KG1 (cell line): ENCODE measurements at places on chromosomes 16 and 17.

GRCh38 chr16:17334096-17334495 lies 136.7 kb downstream of the XYLT1 start:
- DNase-seq = no peak

DNA sequence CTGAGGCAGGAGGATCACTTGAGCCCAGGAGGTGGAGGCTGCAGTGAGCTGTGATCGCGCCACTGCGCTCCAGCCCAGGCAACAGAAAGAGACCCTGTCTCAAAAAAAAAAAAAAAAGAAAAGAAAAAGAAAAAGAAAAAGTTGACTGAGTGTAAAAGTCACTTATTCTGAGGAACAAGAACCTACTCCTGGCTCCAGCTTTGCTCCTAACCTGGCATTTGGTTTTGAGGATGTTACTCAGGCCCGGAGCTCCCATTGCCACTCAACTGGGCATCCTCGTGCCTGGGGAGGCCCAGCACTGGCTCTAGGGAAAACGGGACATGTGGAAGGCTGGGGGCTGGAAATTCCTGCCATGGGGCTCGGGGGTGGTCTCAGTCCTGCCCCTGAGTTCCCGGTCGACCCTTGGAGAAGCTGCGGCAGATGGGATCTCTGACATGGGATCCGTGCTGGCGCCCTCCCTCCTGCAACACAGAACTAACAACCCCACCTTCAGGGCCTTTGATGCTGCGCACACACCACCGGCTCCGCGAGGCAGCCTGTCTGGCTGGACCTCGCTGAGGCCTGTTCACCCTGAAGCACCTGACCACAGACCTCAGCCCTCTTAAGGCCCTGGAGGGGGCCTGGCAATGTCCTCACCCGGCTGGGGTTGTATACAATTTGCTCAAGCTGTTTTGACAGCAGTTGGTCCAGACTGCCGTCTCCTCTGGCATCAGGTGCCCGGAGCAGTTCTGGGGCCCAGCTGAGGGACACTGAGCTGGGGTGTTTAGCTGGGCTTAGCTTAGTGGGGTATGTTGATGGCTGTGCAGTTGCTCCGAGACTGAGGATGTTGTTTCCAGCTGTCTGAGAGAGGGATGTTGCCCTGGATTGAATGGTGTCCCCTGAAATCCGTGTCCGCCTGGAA lies 12.3 kb downstream of the CD7 start:
- no peak for DNase-seq

DNA sequence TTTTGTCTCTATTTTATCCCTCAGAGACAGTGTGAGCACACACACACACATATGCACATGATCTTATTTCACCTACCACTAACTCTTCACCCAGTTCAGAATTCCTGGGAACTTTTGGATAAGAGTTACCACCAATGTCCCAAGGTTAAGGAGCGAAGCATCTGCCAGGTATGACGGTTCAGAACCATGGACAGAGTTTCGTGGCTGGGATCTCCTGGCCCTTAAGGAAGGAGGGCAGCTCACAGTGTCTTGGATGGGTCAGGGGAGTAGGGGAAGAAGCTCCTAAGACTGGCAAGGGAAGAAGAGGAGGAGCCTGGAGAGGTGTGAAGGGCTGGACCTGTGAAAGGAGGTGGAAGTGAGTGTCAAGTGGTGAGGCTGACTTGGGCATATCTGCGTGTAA lies 23.0 kb upstream of the TMEM132E start:
- no peak for DNase-seq

GRCh38 chr17:77208217-77208808 lies 67.5 kb downstream of the SEC14L1 start:
- DNase-seq = no peak

DNA sequence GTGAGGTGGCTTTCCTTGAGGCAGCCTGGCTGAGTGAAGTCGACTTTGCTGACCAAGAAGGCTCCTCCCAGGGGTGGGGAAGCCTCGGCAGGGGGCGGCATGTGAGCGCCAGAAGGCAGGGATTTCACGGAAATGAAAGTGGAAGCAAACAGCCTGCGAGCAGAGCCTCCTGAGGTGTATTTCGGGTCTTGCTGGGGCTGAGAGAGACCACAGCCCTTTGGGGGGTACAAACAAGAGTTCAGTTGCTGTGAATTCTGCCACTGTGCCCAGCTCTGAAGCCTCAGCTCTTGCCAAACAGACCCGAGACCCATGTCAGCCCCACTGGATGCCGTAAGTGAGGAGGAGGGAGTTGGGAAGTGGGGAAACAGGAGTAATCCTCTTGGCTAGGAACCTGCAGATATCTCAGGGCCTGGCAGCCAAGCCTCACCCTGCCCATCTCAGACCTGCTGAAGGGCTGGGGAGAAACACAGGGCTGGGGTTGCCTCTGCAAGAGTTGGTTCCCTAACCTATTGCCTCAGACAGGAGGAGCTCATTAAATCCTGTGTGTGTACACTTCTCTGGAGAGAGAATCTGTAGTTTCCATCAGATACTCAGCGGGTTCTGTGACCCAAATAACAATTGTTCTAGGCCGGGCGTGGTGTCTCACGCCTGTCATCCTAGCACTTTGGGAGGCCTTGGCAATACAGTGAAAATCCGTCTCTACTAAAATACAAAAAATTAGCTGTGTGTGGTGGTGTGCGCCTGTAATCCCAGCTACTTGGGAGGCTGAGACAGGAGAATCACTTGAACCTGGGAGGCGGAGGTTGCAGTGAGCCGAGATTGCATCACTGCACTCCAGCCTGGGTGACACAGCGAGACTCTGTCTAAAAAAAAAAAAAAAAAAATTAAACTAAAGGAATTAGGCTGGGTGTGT lies at the start of gene IFI35:
TSS of gene IFI35 (plus strand) at position 146 of the 913 bp plus-strand sequence. CDS start at position 310, 164 bp downstream.
- peak; percentile 57 for DNase-seq

- DNase-seq = no peak
Observed at GRCh38 chr17:12459736-12460135, 206.0 kb upstream of the MYOCD start.

DNA sequence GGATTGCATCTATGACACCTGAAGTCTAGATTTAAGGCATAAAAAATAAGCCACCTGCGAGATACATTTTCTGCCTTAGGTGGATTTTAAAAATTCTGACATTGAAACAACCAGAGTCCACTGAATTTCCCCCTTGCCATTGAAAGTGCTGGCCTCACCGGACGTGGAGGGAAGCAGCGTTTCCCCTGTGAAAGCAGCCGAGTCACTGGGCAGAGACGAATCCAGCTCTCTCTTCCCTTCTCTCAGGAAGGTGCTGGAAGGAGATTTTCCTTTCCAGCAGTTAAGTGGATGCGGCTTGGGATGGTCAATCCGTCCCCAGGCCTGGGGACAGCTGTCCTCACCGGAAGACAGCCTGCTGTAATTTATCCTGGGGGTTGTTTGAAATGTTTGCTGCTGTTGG lies 270.9 kb upstream of the FOXF1 start:
- DNase-seq = no peak

DNA sequence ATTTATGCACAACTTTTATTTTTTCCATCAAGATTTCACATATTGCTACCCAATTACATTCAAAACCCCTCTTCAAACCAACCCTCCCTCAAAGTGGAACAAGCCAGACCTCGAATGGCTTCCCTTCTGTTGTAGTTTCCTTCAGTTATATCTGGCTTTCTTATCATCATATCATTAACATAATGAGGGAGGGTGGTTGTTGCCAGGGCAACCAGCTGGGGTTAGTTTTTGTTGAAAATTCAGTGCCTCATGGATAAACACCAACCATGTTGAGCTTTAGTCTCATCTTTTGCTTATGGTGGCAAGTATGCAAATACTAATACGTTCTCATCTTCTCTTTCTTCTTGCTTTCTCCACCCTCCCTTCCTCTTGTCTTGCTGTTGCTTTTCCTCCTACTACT lies 359.7 kb downstream of the CDH11 start:
- DNase-seq = no peak

DNA sequence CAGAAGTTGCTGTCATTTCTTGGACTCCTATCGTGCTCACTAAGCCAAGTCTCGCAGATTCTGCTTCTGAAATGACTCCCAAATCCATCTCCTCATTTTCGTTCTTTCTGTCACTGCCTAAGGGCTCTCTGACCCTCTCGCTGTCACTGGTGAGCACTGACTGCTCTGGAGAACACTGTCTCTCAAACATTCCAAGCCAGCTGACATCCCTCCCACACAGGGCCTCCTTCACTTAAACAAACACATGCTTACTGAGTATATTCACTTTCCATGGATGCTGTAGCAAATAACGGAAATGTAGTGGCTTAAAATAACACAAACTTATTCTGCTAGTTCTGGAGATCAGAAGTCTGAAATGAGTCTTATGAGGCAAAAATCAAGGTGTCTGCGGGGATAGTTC lies 18.8 kb downstream of the CACNG1 start:
- DNase-seq = no peak

- DNase-seq = no peak
Observed at GRCh38 chr17:43477832-43478634, 5.7 kb upstream of the DHX8 start.

GRCh38 chr16:82936941-82937551 lies 310.3 kb downstream of the CDH13 start:
- DNase-seq = peak; percentile 46

DNA sequence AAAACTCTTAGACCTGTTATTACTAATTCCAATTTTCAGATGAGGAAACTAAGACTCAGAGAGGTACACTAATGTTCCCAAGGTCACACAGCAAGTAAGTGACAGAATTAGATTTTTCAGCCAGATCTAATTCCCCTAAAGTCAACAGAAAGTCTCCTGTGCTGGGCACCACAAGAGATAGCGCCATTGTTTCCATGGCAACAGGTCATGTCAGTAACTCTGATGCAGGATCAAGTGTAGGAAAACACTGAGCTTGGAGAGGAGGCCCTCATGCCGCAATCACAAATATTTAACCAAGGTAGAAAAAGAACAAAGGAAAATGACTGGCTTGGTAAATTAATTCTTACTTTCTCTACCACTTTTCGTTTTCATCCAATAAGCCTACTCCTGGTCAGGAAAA lies 166.0 kb upstream of the CDH13 start:
- DNase-seq = no peak

- DNase-seq = peak; percentile 68
Observed at GRCh38 chr16:66961065-66961744, at the start of gene CES3. Gene CES3 (plus strand): TSS chr16:66961266. CDS start chr16:66961308, 42 bp downstream.

GRCh38 chr16:22977294-22977697 lies 163.3 kb downstream of the HS3ST2 start:
- peak; percentile 2 for DNase-seq

GRCh38 chr16:59632276-59632855 lies 898.2 kb upstream of the GOT2 start:
- no peak for DNase-seq

GRCh38 chr16:79042141-79042540 lies 558.4 kb downstream of the MAF start:
- DNase-seq = no peak

GRCh38 chr16:23859713-23860269 lies 24.0 kb downstream of the PRKCB start:
- DNase-seq = no peak

DNA sequence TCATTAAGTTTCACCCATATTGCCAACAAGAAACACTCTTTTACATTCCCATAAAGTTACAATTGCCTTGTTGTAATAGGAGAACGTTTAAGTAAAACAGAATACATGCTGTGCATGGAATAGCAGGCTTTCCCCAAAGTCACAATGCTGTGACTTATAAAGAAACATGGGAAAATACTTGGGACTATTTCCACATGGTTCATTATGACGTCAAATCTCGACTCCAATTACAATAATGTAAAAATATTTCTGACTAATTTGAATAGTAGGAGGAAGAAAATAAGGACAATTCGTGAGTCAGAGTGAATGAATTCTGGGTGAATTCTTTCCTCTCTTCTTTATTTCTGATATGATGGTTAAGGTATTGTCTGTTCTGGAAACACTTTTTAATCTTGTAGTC lies 52.8 kb downstream of the CDH11 start:
- DNase-seq = no peak

- DNase-seq = no peak
Observed at GRCh38 chr16:807347-808084, 7.0 kb upstream of the GNG13 start.

- no peak for DNase-seq
Observed at GRCh38 chr16:48609652-48610029, 339 bp downstream of the N4BP1 start.

- DNase-seq = no peak
Observed at GRCh38 chr16:65832679-65833078, 533.8 kb upstream of the CDH5 start.

GRCh38 chr16:9042533-9042932 lies 48.9 kb upstream of the HAPSTR1 start:
- DNase-seq = no peak

DNA sequence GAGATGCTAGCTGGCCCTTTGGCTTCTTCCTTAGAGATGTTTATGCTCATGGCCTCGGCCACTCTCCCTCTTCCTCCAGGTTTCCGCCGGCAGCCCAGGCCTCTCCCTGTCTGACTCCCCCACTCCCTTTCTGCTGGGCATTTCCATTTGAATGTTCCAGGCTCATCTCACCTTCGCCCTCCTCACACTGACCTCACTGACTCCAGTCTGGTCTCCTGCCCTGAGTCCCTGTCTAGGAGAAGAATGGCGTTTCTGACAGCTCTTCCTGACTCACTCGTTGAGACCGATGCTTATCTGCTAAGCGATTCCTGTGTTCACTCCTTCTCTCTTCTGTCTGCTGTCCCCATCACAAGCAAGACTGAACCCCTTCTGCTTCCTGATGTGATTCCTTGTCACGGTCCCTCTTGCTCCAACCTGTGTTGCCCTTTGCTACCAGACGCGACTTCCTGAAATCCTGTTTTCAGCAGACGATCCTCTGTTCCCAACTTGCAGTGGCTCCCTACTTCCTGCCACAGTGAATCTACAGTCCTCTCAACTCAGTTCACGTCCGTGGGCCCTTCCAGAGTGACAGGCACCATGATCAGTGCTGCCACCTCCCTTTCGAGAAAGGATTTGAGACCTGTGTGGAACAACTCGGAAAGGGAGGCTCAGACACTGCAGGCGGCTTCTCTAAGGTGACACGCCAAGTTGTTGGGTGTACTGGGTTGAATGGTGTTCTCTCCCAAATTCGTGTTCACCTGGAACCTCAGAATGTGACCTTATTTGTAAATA lies 176.4 kb downstream of the MSI2 start:
- no peak for DNase-seq

- no peak for DNase-seq
Observed at GRCh38 chr17:20156196-20157000, 147.2 kb downstream of the SPECC1 start.

- DNase-seq = no peak
Observed at GRCh38 chr16:85665929-85666328, 22.8 kb downstream of the GINS2 start.

DNA sequence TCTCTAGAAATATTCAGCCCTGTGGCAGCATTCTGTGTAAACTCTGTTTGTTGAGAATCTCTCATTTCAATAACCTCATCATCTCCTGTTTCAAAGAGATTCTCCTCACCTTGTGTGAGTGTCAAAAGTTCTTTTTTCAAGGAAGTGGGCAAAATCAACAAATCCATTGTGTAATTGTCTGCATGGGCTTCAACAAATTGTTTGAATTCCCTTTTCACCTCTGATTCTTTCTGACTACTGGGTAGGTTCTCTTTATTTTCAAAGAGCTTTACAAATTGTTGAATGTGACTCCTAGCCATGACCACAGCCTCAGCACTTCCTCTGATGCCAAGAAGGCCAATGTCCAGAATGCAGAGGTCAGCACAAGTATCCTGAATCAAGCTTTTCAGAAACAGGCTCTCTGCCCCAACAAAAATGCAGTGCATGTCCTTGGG lies 48.0 kb downstream of the N4BP1 start:
- no peak for DNase-seq
